ENCODE measurements at places on chromosomes 3 and 15.
A peak's percentile ranks its signal among the peaks of the same experiment; 100 is the strongest.

GRCh38 chr3:142889212-142890014 lies 530 bp upstream of the PCOLCE2 start:
- no peak for DNase-seq

DNA sequence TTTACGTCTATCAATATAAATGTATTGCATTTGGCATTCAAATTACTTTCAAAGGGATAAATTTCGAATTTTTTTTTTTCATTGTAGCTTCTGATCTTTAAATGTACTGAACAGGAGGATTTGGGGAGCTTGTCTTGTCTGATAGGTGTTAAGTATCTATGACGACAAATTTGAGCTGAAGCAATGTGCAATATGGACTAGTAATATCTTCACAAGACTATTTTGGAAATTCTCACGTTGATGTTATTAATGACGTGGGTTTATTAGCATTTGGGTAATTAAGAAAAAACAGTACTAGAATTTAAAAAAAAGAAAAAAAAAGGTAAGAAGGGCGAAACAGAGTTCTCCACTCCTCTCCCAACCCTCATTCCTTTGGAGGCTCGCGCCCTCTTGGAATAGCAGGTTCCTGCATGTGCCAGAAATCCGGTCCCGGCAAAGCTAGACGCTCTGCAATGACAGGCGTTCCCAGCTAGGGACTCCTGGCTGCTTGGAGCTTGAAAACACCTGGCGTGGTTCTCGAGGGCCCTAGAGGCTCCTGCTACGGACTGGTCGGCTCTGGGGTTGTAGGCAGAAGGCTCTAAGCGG lies 648 bp upstream of the P2RY1 start:
- DNase-seq: no peak

DNA sequence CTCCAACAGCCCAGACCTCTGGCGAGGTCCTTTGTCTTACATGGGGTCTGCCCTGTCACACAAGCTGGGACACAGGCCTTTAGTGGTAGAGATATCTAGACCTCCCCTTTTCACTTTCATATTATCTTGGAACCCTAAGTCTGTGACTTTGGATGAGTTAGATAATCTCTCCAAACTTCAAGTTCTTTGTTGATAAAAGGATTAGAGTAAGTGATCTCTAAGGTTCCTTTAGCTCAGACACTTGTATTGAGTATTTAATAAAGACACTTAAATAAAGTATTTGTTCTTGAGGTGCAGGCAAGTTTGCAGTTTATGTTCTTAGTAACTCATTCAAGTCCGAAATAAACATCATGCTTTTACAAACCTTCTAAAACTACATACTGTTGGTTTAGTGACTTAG lies 459.6 kb downstream of the SHQ1 start:
- DNase-seq: no peak

DNA sequence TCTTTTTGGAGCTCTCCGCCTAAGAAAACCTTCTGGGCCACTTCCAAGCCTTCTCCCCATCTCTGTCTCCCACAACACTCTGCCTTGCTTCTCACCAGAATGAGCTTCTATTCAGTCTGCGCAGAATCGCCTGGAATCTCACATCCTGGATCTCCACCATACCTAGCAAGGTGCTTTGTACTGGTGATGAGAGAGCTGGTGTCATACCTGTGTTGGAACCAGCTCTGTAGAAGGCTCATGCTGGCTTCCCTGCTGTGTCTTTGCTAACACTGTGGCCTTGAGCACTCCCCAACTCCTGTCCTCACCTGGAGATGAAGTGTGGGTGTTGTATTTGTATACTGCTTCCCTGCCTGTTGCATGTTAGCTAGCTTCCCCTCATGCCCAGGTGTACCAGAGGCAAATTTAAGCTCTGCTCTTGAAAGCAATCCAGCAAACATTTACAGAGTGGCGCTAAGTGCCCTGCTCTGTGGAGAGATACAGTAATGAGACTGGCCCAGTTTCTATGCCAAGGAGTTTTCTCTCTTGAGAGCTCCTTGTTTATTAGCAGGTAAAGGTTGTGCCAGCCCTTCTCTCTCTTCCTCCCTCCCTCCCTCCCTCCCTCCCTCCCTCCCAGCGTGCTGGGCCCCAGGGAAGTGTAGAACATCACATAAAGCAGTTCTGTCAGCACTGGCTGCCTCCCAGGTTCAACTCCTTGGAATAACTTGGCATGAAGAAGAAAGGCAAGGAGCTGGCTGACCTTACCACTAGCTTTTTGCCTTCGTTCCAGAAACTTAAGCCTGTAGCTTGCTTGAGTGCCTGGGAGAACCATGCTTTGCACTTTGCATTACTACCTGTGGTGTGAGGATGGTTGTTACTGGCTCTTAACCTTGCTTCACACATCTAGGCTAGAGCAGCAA lies 54.9 kb downstream of the TRIM71 start:
- DNase-seq: no peak

DNA sequence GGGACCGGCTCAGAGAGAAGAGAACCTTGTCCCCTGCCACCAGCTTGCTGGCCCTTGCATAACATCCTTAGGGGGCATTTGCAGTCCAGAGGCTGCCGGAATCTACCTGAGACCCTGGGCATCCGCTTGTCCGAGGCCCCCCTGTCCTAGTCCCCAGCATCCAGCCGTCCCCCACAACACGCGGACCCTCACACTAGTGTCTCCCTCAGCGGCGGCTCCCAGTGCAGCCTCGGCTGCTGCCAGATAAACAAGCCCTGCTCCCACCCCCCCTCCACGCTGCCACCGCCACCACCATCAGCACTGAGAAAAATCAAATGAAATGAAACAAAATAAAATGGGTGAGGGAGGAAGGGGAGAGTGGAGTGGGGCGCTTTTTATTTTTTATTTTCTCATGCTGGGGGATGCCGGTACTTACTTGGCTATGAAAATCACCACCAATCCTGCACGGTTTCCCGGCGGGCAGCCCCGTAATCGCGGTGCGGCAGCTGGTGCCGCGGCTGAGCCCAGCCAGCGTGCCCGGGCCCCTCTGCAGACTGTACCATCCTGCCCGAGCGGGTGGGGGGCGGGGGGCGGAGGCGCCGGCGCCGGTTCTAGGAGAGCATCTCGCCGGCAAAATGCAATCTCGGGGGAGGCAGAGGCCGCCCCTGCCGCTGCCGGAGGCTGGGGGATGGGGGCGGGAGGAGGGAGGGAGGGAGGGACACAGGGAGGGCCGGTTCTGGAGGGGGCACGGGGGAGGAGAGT lies at the start of gene ATP2B2:
Gene ATP2B2 (minus strand): TSS at position 537 of the 741 bp plus-strand sequence. CDS start 56,043 bp downstream, outside the sequence.
- no peak for DNase-seq

DNA sequence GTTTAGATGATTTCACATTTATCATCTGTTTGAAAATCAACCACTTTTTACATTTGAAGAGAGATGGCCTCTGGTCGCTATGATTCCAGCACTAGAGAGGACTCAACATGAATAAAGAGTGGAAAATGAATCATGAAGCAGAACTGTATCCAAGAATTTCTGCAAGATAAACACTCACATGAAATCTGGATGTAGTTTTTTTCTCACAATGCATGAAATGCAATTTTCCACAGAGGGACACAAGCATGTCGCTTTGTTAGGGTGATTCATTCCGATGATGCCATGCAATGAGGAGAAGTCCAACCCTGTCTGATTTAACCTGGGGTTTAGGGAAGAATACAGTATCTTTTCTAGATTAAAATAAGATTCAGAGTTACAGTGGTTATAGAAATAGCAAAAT lies 50.4 kb upstream of the ADCY5 start:
- no peak for DNase-seq

DNA sequence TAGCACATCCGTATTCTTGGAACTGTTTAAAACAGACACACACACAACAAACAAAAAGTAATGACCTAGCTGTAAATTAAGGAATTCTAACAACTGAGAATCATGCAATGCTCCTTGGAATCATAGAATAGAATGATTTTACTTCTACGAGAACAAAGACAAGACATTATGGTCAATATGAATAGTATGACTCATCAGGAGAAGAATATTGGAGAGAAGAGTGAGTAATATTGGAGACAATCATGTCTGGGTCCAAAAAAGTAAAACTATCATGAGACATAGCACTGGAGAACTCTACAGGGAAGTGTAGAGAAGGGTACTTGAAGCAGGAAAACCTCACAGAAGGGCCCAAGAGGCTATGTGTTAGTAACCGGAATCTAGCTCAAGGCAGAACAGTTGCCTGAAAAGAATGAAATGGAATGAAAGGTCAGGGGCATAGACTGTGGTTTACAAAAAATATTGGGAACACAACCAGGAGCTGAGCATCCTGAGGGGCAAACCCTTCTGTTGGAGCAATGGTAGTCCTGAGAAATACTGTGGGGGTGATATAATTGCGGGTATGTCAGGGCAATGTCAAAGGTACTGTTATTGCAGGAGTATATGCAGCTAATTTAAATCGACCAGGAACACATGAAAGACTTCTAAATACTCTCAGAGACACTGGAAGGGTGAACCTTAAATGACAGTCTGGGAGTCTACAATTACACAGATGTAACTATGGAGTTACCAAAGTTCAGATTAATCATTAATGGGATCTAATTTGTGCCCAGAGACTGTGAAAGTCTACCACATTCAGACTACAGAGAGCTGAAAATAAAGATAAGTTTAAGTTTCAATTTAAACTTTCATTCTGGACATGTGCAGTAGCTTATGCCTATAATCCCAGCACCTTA lies 201.2 kb downstream of the BCHE start:
- no peak for DNase-seq

- no peak for DNase-seq
These were observed 57.6 kb upstream of the RAB6B start for GRCh38 chr3:133953297-133953696.

- DNase-seq: no peak
These were observed 790 bp downstream of the LAMP3 start for GRCh38 chr3:183161552-183162336.

DNA sequence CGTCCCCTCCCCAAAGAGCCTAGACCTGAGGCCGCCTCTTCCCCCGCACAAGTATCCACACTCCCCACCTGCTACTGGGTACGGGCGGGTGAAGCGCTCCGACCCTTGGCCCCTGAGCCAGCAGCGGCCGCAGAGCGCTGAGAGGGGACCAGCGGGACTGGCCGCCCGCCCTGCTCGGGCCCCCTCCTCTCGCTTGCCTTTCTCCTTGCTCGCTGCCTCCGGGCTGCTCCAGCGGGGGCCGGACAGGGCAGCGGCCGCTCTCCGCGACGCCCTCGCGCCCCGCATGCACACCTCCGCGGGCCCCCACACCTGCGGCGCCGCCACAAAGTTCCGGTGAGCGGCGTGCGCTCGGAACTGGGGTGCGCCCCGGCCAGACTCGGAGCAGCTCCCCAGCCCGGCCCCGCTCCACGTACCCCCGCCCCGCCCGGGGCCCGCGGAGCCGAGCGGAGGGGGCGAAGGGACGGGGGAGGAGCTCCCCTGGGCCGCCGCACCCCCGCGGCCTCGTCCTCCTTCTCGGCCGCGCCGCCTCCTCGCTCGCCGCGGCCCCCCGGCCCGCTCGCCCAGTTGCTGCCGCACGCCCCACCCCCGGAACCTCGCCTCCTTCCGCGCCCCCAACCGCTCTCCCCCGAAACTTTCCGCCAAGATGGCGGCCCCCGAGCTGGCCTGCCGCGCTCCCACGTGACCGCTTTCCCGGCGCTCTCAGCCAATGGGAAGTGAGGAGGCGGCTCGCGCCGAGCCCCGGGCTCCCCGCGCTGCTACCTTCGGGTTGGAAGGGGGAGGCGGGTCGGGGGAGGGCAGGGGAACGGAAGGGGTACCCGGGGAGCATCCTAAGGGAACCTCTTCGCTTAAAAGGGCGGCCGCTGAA lies 704 bp downstream of the DLG1 start:
- DNase-seq: peak; percentile 72

DNA sequence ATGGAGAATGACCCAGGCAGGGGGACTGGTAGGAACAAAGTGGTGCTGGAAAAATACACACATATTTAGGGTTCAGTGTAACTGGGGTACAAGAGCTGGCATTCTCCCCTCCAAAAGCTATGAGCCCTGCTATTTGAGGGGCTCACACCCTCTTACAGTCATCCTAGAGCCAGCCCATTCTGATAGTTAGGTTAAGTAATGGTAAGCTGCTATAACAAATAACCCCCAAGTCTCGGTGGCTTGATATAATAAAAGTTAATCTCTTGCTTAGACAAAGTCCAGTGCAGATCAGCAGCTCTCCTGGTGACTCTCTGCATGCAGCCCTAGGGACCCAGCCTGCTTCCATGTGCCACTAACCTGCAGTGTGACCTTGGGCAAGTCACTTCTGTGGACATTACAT lies 234.9 kb upstream of the HES1 start:
- DNase-seq: no peak

DNA sequence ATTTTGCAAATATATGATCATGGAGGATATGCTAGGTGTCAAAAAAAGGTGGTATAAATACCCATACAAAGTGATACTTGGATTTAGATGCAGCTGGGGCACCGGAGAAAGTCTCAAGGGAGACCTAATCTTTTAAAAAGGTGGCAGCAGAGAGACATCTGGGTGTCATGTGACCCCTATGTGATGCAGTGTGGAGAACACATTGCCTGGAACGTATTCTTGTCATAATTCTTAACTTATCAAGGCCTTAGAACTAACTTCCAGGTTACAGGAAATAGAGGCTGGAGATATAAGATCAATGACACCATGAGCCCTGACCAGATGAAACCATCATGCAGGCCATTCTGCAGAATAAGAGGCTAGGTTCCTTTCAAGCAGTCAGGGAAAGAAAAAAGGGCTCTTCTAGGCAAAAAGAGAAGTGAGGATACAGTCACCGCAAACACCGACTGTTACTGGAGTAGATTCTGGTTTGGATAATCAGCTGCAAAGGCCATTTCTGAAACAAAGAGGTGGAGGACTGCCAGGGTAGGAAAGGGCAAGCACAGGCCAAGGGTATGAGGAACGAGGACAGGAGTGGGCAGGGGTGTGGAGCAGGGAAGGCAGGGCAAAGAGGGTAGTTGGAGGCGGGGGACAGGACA lies 100.6 kb downstream of the OXNAD1 start:
- DNase-seq: no peak

- no peak for DNase-seq
These were observed 117.8 kb downstream of the RAB11A start for GRCh38 chr15:65987100-65987499.
